ENCODE measurements at places on chromosomes 2 and 18. TPM values are rescaled to one million over a fixed set of nuclear protein-coding genes. Genes with fewer than 3 reads are reported as not detected.

The FIGN gene
- 1.3 TPM for total RNA-seq

The TBR1 gene
- total RNA-seq: not detected

The TWIST2 gene
- 17.8 TPM for total RNA-seq

The KCNF1 gene
- total RNA-seq: under 0.01 TPM

The GULP1 gene
- 62.0 TPM for total RNA-seq

The ARHGAP28 gene
- 5.1 TPM for total RNA-seq

The ASB18 gene
- total RNA-seq: not detected

The ACADL gene
- 0.26 TPM for total RNA-seq

The TMEM163 gene
- total RNA-seq: 0.26 TPM

The EIPR1 gene
- total RNA-seq: 26.8 TPM

The ERICH2 gene
- not detected for total RNA-seq

The CKAP2L gene
- 9.1 TPM for total RNA-seq

The ARL5A gene
- total RNA-seq: 48.7 TPM

The INHA gene
- total RNA-seq: 0.25 TPM

The PRKAG3 gene
- 0.40 TPM for total RNA-seq

The NGEF gene
- total RNA-seq: 14.9 TPM

The ADD2 gene
- 0.06 TPM for total RNA-seq

Measured in aortic smooth muscle cell (primary cell).